ENCODE measurements at places on chromosomes 5 and 9.

- no peak for DNase-seq
These were observed 81.5 kb downstream of the SHB start for GRCh38 chr9:37987467-37987981.

GRCh38 chr9:89967527-89967926 lies 362.7 kb downstream of the GADD45G start:
- no peak for DNase-seq

GRCh38 chr5:124995421-124995820 lies 249.0 kb upstream of the ZNF608 start:
- no peak for DNase-seq

DNA sequence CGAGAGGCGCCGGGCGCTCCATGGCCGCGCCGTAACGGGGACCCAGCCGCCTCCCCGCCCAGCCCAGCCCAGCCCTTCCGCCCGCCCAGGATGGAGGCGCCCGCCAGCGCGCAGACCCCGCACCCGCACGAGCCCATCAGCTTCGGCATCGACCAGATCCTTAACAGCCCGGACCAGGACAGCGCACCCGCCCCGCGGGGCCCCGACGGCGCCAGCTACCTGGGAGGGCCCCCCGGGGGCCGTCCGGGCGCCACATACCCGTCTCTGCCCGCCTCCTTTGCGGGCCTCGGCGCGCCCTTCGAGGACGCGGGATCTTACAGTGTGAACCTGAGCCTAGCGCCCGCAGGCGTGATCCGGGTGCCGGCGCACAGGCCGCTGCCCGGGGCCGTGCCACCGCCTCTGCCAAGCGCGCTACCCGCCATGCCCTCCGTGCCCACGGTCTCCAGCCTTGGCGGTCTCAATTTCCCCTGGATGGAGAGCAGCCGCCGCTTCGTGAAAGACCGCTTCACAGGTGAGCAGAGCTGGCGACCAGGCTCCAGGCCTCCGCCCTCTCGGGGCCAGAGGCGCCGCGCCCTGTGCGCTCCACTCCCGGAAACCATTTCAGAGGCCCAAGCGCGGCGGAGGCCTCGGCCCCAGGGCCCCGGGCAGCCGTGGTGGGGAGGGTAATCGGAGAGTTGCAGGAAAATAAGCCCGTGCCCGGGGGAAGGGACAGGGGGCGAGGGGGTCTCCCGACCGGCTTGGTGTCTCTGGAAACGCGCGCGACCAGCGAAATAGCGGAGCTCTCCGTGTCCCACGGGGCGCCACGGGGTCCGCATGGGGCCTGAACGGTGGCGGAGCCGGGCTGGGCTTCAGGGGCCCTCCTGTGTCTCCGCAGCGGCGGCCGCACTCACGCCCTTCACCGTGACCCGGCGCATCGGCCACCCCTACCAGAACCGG lies 496 bp downstream of the TLX3 start:
- DNase-seq, result no peak

DNA sequence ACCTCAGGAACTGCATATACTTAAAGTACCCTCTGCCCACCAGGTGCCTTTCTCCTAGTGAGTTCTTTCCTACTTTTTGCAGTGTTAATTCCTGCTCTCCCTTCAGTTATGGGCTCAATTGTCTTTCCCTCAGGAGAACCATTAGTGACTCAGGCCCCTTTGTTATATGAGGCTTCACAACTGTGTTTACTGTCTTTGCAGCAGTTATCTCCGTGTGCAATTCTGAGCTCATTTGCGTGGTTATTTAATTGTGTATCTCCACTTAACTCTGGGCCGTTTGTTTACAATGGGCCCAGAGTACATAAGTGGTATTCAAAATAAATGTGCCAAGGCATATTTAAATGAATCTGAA lies 9.6 kb downstream of the FBXO38 start:
- DNase-seq, result no peak
